ENCODE measurements at places on chromosomes 7 and 10.

- DNase-seq, result no peak
Observed at GRCh38 chr10:70662362-70663220, 9.7 kb upstream of the ADAMTS14 start.

DNA sequence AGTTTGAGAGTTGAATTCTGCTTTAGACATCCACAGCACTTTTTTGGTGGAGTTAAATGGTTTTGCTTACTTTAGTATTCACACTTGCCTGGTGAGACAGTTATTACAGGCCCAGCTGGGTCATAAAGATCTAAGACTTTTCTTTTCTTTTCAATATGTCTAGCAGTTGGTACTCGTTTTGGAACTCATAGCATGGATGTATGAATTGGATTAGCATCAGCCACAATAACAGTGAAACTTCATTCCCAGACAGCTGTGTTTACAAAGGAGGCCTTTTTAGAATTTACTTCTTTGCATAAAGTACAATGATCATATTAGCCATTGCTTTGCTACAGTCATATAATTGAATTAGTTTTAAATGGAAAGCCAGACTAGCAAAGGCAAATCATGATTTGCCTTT lies 168.4 kb upstream of the DKK1 start:
- DNase-seq, result no peak

DNA sequence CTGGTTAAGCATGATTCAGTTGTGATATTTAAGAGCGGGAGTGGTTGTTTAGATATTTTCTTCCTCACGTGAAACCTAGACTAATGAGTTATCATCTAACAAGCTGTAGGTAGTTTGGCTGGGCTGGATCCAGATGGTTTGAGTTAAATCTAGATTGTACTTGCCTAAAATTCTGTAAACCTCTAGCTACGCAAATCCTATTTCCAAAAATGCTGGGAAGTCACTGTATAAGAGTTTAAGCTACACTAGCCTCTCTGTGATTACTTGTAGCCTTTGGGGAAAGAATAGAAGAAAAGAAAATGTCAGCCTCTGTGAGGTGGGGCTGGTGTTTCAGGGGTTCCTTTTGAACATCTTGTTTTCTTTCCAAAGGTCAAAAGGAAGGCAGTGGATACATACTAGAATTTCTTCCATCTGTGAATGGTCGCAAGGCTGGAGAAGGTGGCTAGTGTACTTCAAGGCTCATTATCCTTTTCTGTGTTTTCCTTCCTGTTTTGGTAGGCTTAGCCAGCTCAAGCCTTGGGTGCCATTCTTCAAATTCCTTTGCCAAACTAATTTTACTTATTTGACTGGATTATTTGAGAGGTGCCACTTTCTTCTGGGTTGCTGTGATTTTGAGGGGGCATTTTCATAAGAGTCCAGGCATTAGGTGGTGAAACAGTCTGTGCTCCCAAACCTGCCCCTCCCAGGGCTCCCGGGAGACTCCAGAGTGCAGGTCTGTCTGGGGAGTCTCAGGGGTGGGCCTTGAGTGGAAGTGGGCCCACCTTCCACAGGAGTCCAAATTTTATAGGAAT lies 5.2 kb upstream of the EN2 start:
- no peak for DNase-seq

GRCh38 chr10:94680544-94680943 lies 3.0 kb upstream of the CYP2C18 start:
- no peak for DNase-seq

- no peak for DNase-seq
Observed at GRCh38 chr7:29150856-29151255, 4.5 kb upstream of the CPVL start.

DNA sequence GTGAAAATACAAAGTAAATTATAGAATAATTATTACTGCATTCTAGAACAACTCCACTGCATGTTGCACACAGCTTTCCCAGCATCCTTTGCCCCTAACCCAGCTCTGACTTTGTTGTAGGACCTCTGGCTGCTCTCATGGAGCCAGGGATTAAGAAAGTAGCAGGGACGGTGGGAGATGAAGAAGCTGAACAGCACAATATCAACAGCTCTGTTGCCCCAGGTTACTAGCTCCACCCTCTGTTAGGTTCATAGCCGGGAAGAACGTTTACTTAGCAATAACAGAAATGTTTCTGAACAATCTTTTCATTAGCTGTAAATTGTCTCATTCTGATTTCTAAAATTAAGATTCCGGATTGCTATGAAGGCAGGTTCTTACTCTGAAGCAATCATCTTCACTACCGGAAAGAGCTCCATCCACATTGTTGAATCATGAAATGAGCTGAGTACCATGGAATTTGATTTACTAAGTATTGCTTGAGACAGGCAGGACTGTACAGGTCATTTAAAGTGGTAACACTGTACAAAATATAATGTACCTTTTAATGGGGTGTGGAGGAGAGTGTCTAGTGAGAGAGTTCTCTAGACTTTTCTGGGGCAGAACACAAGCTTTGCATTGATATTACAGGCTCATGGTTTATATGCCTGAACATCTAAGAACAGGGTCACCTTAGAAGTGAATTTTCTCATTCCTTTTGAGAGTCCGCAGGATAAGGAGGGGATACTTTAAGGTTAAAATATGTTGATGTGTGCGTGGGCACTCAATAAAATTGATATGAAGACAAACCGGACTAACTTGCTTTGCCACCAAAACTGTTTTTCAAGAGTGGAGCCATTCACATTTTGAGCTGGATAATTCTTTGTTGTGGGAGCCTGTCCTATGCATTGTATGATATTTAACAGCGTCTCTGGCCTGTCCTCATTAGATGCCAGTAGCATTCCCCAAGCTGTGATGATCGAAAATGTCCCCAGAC lies 20.8 kb upstream of the RAB18 start:
- DNase-seq, result no peak

DNA sequence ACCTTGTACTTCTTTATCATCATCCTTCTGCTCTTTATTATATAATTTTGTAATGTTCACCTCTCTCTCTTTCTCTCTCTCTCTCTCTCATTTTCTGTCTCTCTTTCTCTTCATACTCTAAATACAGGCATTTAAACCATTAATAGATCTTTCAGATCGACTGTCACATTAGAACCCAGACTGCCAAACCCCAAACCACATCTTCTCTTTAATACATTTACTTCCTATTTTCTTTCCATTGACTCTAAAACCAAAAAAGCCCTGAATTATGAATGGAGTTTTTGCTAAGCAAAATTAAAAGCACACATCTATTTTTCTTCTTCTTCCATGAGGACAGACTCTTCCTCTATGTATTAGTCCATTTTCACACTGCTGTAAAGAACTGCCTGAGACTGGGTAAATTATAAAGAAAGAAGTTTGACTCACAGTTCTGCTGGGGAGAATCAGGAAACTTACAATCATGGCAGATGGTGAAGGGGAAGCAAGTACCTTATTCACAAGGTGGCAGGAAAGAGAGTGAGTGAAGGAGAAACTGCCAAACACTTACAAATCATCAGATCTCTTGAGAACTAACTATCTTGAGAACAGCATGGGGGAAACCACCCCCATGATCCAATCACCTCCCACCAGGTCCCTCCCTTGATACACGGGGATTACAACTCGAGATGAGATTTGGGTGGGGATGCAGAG lies 272.7 kb upstream of the MGMT start:
- DNase-seq, result no peak

GRCh38 chr7:27890205-27890849 lies 150.4 kb downstream of the TAX1BP1 start:
- no peak for DNase-seq

- DNase-seq, result no peak
Observed at GRCh38 chr10:7933262-7933661, 115.0 kb downstream of the TAF3 start.

GRCh38 chr7:69439636-69440325 lies 158.5 kb upstream of the AUTS2 start:
- no peak for DNase-seq

DNA sequence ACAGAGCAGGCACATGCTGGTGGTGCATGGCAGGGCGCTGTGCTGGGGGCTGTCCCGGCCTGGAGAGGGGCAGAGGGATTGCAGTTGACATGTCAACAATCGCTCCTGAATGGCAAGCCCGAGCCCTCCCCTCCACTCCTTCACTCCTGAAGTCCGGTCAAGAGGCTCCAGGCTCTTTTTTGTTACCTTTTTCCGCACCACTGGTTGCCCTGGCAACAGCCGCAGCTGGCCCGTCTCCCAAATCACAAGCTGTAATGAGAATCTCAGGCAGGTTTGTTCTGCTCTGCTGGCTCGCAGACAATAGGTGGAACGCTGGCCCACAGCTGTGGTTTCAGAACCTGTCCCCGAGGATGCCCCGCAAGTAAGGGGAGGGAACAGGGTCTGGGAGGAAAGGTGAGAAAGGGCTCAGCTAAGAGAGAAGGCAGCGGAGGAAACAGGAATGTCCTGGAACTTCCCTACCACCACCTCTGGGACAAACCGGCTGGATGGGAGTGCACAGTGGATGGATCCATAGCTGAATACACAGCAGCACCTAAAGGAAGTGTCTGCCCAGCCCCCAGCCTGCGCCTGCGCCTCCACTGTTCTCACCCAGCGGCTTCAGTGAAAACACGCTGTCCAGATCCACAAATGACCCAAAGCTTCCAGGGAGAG lies 58.9 kb downstream of the CALML3 start:
- no peak for DNase-seq

GRCh38 chr7:73971322-73971703 lies 56.7 kb upstream of the ELN start:
- DNase-seq, result no peak

GRCh38 chr7:88477976-88478375 lies 171.3 kb upstream of the STEAP4 start:
- no peak for DNase-seq

- DNase-seq, result no peak
Observed at GRCh38 chr10:59131666-59132065, 44.8 kb upstream of the PHYHIPL start.

GRCh38 chr7:2572101-2572842 lies 13.5 kb downstream of the IQCE start:
- no peak for DNase-seq

DNA sequence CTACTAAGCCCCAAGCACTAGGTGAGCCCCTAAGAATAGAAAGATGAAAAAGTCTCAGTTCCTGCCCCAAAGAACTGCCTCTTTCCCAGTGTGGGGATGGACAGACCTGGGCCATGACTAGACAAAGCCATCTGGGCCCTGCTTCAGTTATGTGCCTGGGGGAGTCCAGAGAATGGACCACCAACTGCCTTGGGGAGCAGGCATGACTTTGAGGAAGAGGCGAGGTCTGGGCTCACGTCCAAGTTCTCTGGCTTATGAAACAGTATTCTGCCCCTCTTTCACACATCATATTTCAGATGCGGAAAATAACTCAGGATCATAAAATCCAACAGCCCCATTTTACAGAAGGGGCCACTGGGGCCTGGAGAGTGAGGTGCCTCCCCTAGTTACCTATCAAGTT lies 80.3 kb downstream of the PLXNA4 start:
- no peak for DNase-seq

DNA sequence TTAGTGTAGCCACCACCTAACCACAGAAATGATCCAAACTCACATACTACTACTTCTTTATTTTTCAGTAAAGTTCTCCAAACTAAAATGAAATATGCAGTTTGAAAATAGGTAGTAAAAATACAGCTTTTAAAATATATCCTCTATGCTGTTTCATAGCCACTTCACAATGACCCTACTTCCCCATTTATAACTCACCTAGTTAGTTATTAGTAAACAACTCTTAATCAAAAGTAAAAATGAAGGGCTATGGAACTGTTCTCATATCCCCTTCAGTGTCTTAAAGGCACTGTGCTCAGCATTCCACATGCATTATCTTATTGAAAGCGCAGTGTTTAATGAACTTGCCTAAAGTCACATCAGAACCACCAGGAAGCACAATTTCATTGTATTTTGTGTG lies 43.5 kb downstream of the KMT2C start:
- no peak for DNase-seq

DNA sequence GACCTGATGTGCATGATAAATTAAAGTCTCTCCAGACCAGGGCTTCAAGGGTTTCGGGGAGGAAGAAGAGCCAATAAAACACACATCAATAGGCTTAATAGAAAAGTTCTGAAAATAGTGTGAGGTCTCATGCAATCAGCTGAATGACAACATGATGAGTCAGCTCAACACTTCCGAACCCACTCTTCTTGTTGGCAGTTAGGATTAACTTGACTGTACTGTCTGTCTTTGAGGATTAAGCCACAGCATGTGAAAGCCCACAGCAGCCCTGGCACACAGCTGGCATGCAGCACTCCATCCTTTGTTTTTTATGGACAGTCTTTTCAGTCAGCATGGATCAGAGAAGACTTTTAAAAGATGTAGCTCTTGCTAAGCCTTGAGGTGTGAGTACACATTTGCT lies 526.9 kb upstream of the VSTM2A start:
- DNase-seq, result no peak

DNA sequence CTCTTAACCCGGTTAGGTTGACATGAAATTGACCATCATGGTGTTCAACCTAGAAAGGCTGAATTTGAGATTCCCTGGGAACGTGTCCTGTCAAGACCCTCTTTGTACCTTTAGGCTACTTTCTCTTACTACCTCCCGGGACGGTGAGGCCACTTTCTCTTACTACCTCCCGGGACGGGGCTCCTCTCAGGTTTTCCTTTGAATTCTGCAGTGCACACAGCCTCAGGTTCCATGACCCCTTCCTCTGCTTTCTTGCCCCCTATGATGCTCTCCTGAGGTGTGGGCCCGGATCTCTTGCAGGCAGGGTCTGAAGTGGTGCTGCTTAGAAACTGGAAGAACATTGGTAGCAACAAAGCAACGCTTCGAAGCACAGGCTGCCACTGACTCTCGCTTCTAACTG lies 155.3 kb downstream of the CAMK1D start:
- DNase-seq, result no peak

GRCh38 chr10:97590748-97591495 lies 1.4 kb downstream of the C10orf62 start:
- no peak for DNase-seq

GRCh38 chr7:132065193-132065988 lies 509.0 kb upstream of the PODXL start:
- no peak for DNase-seq

DNA sequence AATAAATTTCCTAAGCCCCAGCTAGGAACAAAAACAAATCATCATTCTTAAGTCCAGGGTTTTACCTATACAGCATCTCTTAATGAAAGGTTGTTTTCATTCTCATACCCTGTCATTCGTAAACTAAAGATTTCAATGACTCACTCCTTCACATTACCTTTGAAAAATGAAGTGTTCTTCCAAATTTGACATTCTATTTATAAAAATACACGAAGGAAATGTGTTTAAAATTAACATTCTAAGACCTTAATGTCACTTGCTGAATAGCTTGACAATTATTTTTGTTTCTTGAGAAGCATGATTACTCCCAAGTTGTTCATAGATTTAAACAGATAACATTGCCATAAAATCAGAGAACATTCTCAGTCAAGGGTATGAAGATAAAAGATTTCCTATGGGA lies 1188.3 kb upstream of the SORCS1 start:
- no peak for DNase-seq

DNA sequence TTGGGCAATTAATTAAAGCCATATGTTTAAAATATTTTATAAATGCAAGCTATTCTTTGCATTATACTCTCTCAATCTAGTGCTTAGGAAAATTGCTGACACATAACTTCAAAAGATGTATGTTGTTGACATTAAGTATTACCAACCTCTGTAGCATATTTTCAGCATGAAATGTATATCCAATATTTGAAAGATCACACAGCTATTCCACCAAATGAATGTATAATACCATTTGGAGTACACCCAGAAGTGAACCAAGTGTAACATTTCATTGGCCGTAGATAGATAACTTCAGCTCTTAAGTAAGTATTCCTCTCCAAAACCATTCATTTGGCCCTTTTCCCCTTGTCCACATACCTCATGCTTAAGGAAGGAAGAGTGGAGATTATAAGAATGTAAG lies 104.6 kb downstream of the HECTD2 start:
- DNase-seq, result no peak

- peak; percentile 22 for DNase-seq
Observed at GRCh38 chr10:100621360-100622205, 85.8 kb downstream of the HIF1AN start.

- DNase-seq, result peak; percentile 74
Observed at GRCh38 chr10:14560274-14560673, 214.4 kb downstream of the FAM107B start.

All from CD4-positive, alpha-beta T cell treated with Interleukin-15 for 4 hours (primary cell).